Aorta (tissue), 5 donors: ENCODE measurements at places on chromosomes 11 and 22. TPM values are rescaled to one million over a fixed set of nuclear protein-coding genes. Genes with fewer than 3 reads are reported as not detected.

The VPREB1 gene
- not detected for total RNA-seq

The MYBPC3 gene
- 0.15 TPM for total RNA-seq

The APOC3 gene
- not detected for total RNA-seq

The MISFA gene
- total RNA-seq, result 6.6 TPM

The CD3D gene
- 3.9 TPM for total RNA-seq

The PSMC3 gene
- 117 TPM for total RNA-seq

The FIBIN gene
- total RNA-seq, result 80.9 TPM

The ANO5 gene
- 3.6 TPM for total RNA-seq

- DNase-seq, result peak; percentile 84
These were observed 204.4 kb downstream of the ADAMTS15 start for GRCh38 chr11:130652671-130653335.

GRCh38 chr11:44340656-44341055 is 30.7 kb upstream of the ALX4 start:
- no peak for DNase-seq

DNA sequence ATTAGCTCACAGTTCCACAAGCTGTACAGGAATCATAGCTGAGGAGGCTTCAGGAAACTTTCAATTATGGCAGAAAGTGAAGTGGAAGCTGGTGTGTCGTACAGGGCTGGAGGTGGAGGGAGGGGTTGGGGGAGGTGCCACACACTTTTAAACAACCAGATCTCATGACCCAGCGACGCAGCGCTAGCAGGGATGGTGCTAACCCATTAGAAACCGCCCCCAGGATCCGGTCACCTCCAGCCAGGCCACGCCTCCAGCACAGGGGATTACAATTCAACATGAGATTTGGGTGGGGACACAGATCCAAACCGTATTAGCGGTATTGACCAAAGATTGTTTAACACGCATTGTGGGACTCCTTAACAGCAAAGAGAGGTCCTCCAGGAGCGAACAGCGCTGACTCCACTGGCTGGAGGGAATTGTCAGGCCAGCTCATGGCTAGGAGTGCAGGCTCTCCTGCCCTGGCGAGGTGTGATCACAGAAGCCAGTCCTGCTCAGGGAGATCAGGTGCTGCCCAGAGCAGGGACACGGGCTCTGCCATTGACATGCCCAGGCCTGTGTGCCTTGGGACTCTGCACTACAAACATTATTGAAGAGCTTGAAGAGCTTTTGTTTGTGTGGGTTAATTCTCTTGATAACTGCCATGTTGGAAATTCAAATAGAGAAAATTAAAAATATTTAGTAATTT is 215.3 kb downstream of the TBC1D22A start:
- DNase-seq, result no peak

DNA sequence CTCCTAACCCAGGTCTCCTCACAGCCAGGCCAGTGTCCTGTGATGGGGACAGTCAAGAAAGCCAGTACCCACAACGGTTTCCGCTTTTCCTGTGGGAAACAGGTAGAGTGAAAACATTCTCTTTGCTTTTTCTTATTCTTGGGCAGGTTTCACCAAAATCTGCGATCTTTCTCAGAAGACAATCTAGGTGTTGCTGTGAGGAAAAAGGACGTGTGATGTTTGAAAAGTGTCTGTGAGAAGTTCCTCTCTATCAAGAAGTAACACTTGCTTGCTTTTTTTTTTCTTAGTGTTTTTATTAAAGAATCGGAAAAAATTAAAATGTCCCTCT is 9.2 kb upstream of the IL2RB start:
- no peak for DNase-seq

- DNase-seq, result no peak
These were observed 4.4 kb upstream of the FBXO3 start for GRCh38 chr11:33778675-33779074.

DNA sequence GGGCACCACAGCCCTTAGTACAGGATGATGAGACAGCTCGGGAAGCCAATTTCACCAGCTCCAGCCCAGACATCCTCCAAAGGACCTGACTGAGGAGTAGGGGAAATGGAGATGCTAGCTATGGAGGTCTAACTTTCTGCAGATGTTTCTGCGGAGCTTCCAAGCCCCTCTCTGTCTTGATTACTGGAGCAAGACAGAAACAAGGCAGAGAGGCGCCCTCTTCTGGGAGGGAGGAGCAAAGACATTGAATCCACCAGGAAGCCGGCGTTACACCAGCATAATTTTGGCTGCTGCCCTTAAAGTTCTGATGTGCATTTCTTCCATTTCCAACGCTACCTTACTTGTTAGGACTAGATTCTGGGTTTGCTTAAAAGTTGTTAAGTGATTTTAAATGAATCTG is 107.3 kb upstream of the HSD17B12 start:
- no peak for DNase-seq

- no peak for DNase-seq
These were observed 9.2 kb downstream of the TCF20 start for GRCh38 chr22:42261296-42261695.

GRCh38 chr22:35202376-35202775 is 54.9 kb upstream of the HMGXB4 start:
- no peak for DNase-seq

- DNase-seq, result no peak
These were observed 360.6 kb downstream of the BRD1 start for GRCh38 chr22:49466878-49467595.

DNA sequence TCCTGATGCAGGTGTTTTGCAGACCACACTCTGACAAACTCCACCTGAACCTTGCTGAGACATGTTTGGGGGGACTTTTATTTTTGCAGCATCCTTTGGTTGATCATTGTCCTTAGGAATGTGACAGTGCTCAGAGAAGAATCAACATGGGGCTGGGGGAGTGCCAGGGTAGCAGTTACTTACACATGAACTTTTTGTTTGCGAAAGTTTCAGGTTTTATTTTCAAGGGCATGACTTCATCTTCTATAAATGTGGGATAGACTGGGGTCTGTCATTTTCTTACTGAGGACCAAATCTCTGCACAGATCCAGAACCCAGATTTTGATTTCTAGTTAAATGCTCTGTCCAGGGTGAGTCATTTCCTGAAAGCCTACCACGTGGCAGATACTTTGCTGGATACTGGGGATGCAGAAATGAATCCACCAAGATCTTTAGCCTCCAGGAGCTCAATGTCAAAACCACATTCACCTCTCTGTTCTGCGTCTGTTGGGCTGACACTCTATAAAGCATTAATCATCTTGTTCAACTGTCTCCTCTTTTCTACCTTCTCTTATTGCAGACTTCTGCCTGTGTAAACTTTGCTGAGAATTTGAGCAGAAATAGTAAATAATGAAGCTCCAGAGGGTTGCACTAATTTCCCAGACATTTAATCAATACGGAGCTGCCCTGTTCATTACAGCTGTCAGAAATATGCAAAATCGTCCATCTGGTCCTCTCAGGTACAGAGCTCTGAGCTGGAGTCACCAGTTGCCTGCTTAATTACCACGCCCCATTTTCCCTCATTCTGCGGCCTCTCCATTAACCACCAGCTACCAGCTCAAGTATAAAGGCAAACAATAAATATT is 387.9 kb downstream of the MIAT start:
- no peak for DNase-seq

- DNase-seq, result no peak
These were observed 2.2 kb downstream of the GLB1L2 start for GRCh38 chr11:134333946-134334345.
